ENCODE measurements at places on chromosomes 4 and X.
A peak's percentile ranks its signal among the peaks of the same experiment; 100 is the strongest.

GRCh38 chr4:47733302-47734175, 104.3 kb downstream of the CORIN start:
- no peak for DNase-seq

GRCh38 chr4:181807771-181808170, 435.4 kb upstream of the TENM3 start:
- DNase-seq: no peak

- DNase-seq: no peak
Observed at GRCh38 chrX:45862801-45863200, 662.1 kb upstream of the DIPK2B start.

GRCh38 chrX:107384397-107385105, 64.9 kb upstream of the FRMPD3 start:
- no peak for DNase-seq

- no peak for DNase-seq
Observed at GRCh38 chr4:138835832-138836533, 179.6 kb upstream of the NOCT start.

- DNase-seq: no peak
Observed at GRCh38 chr4:40699648-40700047, 50.1 kb upstream of the NSUN7 start.

- DNase-seq: no peak
Observed at GRCh38 chr4:187019896-187020295, 296.2 kb upstream of the FAT1 start.

DNA sequence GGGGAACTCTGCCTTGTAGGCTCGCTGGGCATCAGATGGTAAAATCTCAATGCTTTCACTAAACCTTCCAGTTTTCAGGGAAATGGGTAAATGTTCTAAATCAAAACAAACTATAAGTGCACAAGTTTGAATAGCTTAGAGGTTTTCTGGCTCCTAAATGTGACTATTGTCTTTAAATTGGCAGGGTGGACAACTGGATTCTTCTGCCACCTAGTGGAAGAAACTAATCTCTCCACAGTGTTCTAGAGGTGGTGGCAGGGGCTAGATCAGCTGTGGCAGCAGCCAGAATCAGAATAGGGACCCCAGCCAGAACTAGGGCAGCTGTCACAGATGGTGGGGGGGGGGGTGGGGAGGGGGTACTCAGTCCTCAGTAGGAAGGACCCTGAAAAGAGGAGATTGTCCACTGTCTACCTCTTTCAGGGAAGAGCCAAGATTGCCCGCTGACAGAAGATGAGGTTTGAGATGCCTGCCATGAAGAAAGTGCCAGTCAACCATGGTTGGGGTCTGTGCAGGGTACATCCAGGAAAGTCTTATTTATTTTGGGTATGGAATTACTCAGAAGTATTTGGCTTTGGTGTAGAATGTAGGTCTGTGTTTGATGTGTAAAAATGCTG, 201.4 kb downstream of the CCNG2 start:
- DNase-seq: peak; percentile 57

DNA sequence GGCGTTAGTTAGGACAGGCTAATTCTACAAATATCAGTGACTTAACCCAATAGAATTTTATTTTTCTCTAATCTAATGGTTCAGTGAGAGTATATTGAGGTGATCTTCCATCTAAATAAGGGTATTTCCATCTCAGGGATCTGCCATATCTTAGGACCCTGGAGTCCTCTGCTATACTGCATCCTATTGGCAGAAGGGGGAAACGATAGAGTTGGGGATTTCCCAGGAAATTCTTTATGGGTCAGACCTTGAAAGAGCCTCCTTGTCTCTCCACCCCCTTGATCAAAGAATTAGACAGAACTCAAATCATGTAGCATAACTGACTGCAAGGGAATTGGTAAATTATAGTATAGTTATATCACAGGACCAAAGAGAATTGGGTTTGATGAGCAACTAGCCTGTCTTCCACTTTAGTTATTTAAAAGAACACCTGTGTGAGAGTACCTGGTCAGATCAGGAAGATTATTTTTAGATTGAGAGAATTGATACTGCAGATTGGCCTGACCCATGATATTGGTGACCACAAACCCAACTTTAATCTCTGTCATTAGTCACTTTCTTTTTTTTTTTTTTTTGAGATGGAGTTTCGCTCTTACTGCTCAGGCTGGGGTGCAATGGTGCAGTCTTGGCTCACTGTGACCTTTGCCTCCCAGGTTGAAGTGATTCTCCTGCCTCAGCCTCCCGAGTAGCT, 25.6 kb downstream of the SMARCA5 start:
- DNase-seq: no peak

DNA sequence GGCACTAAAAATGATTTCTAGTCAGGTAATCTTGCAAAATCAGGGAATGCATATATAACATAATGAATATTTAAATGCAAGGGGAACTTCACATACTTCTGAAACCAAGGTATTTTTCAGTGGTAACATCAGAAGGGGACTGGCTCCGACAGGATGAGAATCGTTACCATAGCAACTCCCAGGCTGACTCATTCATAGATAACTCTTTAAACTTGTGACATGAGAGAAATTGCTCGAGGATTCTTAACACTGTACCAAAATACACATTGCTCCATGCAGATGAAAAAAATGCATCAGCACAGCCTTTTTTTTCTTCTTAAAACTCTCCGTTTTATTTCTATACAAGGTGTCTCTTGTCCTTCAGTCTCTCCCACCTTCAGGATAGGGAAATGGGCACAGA, 114.3 kb downstream of the GABRB1 start:
- DNase-seq: peak; percentile 55

- DNase-seq: no peak
Observed at GRCh38 chr4:40401631-40402030, 66.5 kb downstream of the CHRNA9 start.

GRCh38 chrX:135403374-135403773, 18.4 kb upstream of the SMIM10L2A start:
- no peak for DNase-seq

DNA sequence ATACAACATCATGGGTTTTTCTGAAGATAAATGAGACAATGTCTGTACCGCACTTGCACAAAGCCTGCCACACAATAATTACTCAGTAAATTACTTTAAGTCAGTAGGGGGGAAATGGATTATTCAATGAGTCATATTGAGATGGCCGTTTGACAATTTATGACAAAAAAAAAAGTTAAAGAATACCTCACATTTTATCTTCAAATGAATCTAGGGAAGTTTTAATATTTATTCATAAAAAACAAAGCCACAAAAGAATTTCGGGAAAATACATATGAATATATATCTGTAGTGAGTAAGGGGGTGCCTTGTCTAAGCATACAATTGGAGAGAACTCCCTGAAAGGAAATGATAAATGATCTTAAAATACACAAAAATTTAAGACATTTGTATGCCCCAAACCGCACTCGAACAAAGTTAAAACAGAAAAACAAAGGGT, 197.0 kb upstream of the SLC7A11 start:
- no peak for DNase-seq

- DNase-seq: no peak
Observed at GRCh38 chr4:91127831-91128230, 1000.6 kb downstream of the CCSER1 start.
